ENCODE measurements at places on chromosomes 1 and 21. TPM values are rescaled to one million over a fixed set of nuclear protein-coding genes. Genes with fewer than 3 reads are reported as not detected.

- DNase-seq = peak; percentile 30
Measured at GRCh38 chr1:39183503-39184353, 20.8 kb upstream of the MACF1 start.

- DNase-seq = peak; percentile 17
Measured at GRCh38 chr21:31730712-31731055, 1.2 kb downstream of the SCAF4 start.

DNA sequence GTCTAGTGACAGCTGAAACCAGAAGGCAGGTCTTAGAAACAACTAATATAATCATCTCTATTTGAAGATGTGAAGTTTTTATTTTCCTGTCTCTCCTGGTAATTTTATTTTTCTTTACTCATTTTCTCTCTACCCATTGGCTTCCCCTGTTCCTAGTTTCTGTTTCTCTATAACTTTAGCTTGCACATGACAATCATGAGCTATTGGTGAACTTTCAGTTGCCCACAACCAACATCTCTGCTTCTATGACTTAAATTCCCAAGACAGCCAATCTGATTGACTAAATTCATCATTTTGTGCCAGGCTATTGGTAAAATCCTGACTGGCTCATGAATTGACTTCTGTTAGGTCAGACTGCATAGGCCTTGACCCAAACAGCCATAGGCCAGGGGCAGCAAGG, 13.7 kb upstream of the ACADM start:
- DNase-seq = no peak

- no peak for DNase-seq
Measured at GRCh38 chr1:211320980-211321379, 5.7 kb upstream of the TRAF5 start.

- no peak for DNase-seq
Measured at GRCh38 chr21:41411449-41412089, 14.5 kb upstream of the MX1 start.

DNA sequence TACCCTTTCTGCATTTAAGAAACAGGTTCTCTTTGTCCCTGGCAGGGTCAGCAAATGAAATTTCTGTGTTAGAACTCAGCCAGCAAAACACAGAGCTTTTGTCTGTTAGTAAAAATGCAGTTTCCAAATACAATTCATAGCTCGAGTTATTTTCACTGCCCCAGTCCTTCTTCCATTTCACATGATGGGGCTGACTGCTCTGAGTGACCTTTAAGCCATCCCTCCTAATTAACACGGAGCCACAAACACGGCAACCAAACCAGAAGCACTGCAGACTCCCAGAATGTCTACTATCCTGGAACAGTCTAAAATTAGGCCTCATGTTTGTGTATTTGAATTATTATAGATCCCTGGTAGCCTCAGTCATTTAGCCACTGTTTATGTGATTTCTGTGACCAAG, 99.1 kb upstream of the RGS4 start:
- no peak for DNase-seq

DNA sequence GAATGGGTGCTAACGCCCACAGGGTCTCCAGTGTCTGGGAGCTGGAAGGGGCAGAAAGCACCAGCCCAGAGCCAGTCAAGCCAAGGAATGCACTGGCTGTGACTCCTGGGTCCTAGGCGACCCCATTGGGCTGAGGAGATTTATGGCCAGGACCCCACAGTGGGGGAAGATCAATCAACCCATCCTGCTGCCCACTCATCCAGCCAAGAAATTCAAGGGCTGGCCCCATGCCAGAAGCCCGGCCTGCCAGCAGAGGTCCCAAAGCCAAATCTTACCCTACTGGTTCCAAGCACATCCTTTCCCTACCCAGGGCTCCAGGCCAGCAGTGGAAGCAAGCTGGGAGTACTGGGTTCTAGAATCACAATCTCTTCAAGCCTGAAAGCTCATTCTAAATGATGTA, 6.8 kb upstream of the PDZK1IP1 start:
- no peak for DNase-seq

- DNase-seq = no peak
Measured at GRCh38 chr1:7732331-7732730, 38.8 kb upstream of the VAMP3 start.

DNA sequence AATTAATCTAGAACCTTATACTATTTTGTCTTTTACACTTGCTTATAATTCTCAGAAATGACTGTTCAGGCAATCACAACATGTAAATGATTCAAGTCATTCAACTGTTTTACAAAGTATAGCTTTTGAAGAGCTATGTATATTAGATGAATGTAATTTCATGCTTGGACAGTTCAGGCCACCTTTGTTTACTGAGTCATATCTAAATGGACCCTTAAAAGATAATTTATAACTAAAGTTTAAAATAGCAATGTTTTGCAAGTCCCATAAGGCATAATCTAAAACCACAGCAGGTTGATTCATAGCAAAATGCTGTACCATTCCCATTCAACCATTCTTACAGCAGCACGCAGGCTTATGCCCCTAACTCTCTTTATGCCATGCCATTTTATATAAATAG, 64.8 kb downstream of the PIK3R3 start:
- DNase-seq = no peak

GRCh38 chr1:15751717-15752116, 6.9 kb upstream of the FBLIM1 start:
- no peak for DNase-seq

DNA sequence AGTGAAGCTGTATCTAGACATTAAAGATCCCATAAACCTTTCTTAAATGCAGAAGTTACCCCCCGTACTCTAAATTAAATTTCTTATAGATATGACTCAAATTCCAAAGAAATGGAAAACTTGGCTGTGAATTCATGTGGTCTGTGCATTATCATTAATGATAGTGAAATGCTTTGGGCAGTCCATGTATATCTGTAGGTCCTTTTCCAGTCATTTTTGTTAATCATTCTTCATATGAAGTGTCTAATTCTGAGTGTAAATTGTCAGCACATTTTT, 89.3 kb downstream of the RGL1 start:
- DNase-seq = no peak

DNA sequence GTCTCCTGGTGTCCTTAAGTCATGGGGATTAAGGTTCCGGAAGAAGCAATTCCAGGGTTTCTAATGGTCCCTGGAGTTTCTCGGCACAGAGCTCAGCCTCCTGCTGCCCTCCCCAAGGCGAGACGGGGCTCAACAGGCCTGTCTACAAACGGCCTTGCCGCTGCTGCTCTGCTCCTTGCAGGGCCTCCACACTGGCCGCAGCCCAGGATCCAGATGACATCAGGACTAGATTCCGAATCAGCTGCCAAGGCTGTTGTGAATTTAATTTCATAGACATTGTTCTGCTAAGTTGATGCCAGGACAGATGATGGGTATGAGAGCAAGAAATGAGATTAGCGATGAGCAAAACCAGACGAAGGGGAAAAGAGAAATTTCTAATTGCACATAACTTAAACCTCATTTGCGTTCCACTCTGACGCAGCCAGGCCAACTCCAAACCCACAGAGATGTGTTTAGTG, 103.6 kb upstream of the BACE2 start:
- DNase-seq = peak; percentile 46

The TMEM269 gene
- polyA plus RNA-seq = 1.3 TPM

The SCNM1 gene
- 34.8 TPM for polyA plus RNA-seq

The PDE4B gene
- polyA plus RNA-seq = 45.9 TPM

The MAP3K21 gene
- polyA plus RNA-seq = 17.0 TPM

The NOS1AP gene
- polyA plus RNA-seq = 2.1 TPM

The OR2M2 gene
- not detected for polyA plus RNA-seq

The SH2D1B gene
- 0.56 TPM for polyA plus RNA-seq

The FCGR2B gene
- 0.44 TPM for polyA plus RNA-seq

The RAB3B gene
- polyA plus RNA-seq = 0.24 TPM

Data from right lung (tissue), 10 donors.